ENCODE measurements at places on chromosomes 5 and 9.

DNA sequence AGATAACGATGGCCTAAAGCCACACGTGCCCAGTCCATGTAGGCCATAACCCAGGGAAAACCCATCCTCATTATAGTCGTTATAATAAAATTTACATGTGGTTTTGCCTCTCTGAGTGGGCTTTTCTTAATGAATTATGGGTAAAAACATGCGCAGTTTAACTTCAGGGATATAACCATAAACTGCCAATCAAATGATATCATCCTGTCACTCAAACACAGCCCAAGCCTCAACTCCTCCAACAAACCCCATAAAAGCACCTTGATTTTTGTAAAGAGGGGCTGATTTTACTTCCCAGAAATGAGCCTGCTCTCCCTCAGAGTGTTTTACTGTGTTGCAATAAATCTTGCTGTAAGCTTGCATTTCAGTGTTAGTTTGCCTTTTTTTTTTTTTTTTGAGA, 15.8 kb upstream of the SETX start:
- no peak for DNase-seq

- no peak for DNase-seq
These were observed 291.0 kb upstream of the SEMA6A start for GRCh38 chr5:116865651-116866050.

- DNase-seq, result no peak
These were observed 356.7 kb downstream of the NDUFS4 start for GRCh38 chr5:53917095-53917494.

DNA sequence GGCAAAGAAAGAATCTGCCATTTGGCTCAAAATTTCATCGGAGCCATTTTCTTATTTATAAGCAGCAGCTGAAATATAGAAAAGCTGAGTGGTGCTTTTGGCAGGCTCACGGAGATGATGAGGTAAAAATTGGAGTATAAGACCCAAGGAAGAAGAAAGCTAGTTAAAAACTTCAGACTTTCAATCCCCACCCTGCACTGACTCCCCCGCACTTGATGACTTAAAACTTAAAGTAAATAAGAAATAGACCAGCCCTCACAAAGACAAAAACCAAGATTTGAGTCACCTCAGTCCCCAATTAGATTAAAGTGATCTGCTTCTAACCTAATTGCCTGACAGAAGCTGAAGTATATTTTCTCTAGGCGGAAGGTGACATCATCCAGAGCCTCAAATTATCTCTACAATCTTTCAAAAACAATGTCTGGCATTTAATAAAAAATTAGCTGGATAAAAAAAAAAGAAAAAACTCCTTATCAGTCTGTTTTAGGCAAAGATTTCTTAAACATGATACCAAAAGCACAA, 124.0 kb upstream of the PJA2 start:
- DNase-seq, result no peak

- DNase-seq, result no peak
These were observed 61.7 kb downstream of the GLRA1 start for GRCh38 chr5:151862811-151863472.

GRCh38 chr9:129482521-129483414, 138.1 kb downstream of the C9orf50 start:
- DNase-seq, result no peak

- DNase-seq, result no peak
These were observed 4.0 kb downstream of the MAN2A1 start for GRCh38 chr5:109693535-109694400.
